Gastrocnemius medialis (tissue), 4 donors: ENCODE measurements at places on chromosomes 5 and 9.

GRCh38 chr5:139110526-139111168 is 87.5 kb downstream of the SIL1 start:
- peaks cover 12% of the 10 kb centered on the region for H3K4me1 ChIP-seq
- no peaks in the 10 kb centered on the region for H3K36me3 ChIP-seq
- H3K27me3 ChIP-seq, result no peaks in the 10 kb centered on the region
- DNase-seq, result no peak

GRCh38 chr9:135905380-135906258 is 1.7 kb downstream of the CAMSAP1 start:
- H3K27me3 ChIP-seq, result no peaks in the 10 kb centered on the region
- peaks cover 64% of the 10 kb centered on the region for H3K4me1 ChIP-seq
- no peak for DNase-seq
- no peaks in the 10 kb centered on the region for H3K36me3 ChIP-seq
- peak overlapping the region; percentile 90 for H3K27ac ChIP-seq

DNA sequence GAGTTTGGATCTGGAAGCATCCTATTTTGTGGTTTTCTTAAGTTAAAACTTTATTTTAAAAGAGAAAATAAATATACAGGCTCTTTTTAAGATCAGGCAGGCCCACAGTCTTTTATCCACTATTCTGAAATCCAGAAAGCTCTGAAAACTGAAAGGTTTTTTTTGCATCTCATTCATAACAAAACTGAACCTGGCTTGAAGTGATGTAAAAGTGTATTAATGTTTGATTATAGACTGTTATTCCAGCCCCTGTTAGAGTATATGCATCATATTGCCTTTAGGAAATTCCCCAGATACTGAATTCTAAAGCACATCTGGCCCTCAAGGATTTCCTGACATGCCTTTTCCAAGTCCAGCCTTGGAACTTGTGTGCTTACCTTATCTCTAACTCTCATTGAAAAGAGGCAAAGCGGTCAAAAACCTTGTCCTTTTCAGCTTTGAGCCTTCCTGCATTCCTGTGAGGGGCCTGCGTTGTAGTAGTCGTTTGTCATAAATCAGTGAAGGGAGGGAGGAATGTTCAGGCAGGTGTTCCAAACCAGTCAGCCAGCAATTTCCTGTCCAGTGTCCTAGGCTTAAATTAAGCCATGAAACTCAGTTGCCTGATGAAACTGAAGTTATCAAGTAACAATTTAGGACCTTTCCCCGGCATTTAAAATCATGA is 110.4 kb downstream of the TLE4 start:
- H3K36me3 ChIP-seq, result no peaks in the 10 kb centered on the region
- H3K4me1 ChIP-seq, result peaks cover 48% of the 10 kb centered on the region
- H3K27ac ChIP-seq, result peak overlapping the region; percentile 44
- no peak overlapping the region for H3K4me3 ChIP-seq

DNA sequence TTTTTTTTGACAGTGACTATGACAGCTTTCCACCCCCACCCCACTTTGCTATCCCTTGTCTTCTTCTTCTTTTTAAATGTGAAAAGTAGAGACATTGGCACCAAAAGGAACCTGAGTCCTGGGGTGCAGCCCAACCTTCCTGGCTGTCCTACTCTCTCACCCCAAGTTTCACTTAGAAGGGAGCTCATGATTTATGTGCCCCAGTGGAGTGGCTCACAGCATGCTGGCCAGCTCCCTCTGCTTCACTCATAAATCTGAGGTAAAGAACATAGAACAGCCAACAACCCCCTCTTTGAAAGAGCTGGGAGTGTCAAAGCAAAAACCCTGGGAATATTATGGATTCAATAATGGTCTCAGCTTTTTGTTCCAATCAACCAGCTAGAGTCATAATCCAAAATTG is 196.3 kb upstream of the DAPK1 start:
- no peaks in the 10 kb centered on the region for H3K27me3 ChIP-seq
- DNase-seq, result no peak
- no peaks in the 10 kb centered on the region for H3K36me3 ChIP-seq
- no peaks in the 10 kb centered on the region for H3K4me1 ChIP-seq
- no peak overlapping the region for H3K27ac ChIP-seq

GRCh38 chr9:105114318-105114717 is 130.1 kb upstream of the SLC44A1 start:
- H3K36me3 ChIP-seq, result no peaks in the 10 kb centered on the region
- H3K27me3 ChIP-seq, result no peaks in the 10 kb centered on the region
- peak overlapping the region; percentile 73 for H3K27ac ChIP-seq
- no peak for DNase-seq
- H3K4me1 ChIP-seq, result peaks cover 19% of the 10 kb centered on the region

GRCh38 chr9:114221706-114222465 is 66.5 kb downstream of the COL27A1 start:
- H3K4me1 ChIP-seq, result peaks cover 5% of the 10 kb centered on the region
- no peak for DNase-seq
- no peaks in the 10 kb centered on the region for H3K36me3 ChIP-seq
- H3K27me3 ChIP-seq, result no peaks in the 10 kb centered on the region

GRCh38 chr9:33471361-33471760 is 2.4 kb downstream of the NOL6 start:
- H3K27me3 ChIP-seq, result no peaks in the 10 kb centered on the region
- H3K4me1 ChIP-seq, result peaks cover 11% of the 10 kb centered on the region
- no peak overlapping the region for H3K4me3 ChIP-seq
- no peak for DNase-seq
- no peaks in the 10 kb centered on the region for H3K36me3 ChIP-seq

DNA sequence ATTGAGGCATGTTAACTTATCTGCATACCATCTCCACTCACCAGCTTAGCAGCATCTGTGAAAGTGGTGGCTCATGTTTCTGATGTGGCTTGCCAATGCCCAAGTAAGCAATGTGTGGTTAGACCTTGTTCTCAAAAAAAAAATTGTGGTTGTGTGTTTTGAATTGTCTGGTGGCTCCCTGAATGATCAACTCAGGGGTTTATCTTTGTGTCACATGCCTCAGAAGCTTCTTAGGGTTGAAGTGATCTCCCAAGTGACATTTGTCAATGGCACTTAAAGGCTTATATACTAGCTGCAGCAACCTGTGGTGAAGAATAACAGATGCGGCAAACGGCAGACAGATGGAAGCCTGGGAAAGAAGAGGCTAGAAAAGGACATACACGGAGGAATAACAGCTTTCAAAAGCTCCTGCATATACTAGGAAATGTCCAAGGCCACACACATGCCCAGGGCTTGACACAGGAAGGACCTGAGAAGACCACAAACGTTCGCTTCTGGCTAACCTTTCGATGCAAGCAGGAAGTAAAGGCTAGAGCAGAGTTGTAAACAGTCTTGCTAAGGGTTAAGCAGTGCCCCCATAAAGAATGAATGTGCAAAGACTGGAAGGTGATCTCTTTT is 42.2 kb upstream of the FSD1L start:
- no peak for DNase-seq
- no peaks in the 10 kb centered on the region for H3K27me3 ChIP-seq
- H3K4me3 ChIP-seq, result no peak overlapping the region
- H3K27ac ChIP-seq, result no peak overlapping the region
- H3K4me1 ChIP-seq, result no peaks in the 10 kb centered on the region
- no peaks in the 10 kb centered on the region for H3K36me3 ChIP-seq

- DNase-seq, result no peak
- H3K27me3 ChIP-seq, result no peaks in the 10 kb centered on the region
- no peaks in the 10 kb centered on the region for H3K36me3 ChIP-seq
- H3K4me1 ChIP-seq, result no peaks in the 10 kb centered on the region
Measured at GRCh38 chr5:144237851-144238250, 67.2 kb downstream of the KCTD16 start.

DNA sequence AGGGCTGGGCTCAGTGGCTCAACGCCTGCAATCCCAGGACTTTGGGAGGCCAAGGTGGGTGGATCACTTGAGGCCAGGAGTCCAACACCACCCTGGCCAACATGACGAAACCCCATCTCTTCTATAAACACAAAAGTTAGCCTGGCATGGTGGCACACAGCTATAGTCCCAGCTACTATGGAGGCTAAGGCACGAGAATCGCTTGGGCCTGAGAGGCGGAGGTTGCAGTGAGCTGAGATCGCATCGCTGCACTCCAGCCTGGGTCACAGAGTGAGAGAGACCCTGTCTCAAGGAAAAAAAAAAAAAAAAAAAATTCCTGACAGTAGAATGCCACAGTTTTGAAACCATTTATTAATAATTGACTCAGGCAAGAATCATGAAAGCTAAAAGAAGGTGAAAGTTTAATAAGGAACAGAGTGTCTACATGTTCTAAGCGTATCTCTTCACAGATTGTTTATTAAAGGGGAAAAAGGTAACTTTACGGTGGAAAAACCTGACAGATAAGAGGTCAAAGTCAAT is 5.7 kb upstream of the PTGR1 start:
- H3K27ac ChIP-seq, result no peak overlapping the region
- H3K36me3 ChIP-seq, result no peaks in the 10 kb centered on the region
- DNase-seq, result no peak
- no peaks in the 10 kb centered on the region for H3K4me1 ChIP-seq

- no peak for DNase-seq
- H3K4me1 ChIP-seq, result peaks cover 48% of the 10 kb centered on the region
- no peaks in the 10 kb centered on the region for H3K27me3 ChIP-seq
- H3K4me3 ChIP-seq, result peak within 1 kb of the TSS; percentile 68
Measured at GRCh38 chr9:35828716-35829083, at the start of gene FAM221B. Gene FAM221B, minus strand, starts transcription at chr9:35828732. Its CDS starts 2,571 bp downstream, at chr9:35826161.

- H3K4me1 ChIP-seq, result peaks cover 4% of the 10 kb centered on the region
- no peaks in the 10 kb centered on the region for H3K27me3 ChIP-seq
- no peak overlapping the region for H3K27ac ChIP-seq
- H3K4me3 ChIP-seq, result no peak overlapping the region
- no peak for DNase-seq
- H3K36me3 ChIP-seq, result no peaks in the 10 kb centered on the region
Measured at GRCh38 chr5:105392710-105393149, 1830.1 kb upstream of the NUDT12 start.

DNA sequence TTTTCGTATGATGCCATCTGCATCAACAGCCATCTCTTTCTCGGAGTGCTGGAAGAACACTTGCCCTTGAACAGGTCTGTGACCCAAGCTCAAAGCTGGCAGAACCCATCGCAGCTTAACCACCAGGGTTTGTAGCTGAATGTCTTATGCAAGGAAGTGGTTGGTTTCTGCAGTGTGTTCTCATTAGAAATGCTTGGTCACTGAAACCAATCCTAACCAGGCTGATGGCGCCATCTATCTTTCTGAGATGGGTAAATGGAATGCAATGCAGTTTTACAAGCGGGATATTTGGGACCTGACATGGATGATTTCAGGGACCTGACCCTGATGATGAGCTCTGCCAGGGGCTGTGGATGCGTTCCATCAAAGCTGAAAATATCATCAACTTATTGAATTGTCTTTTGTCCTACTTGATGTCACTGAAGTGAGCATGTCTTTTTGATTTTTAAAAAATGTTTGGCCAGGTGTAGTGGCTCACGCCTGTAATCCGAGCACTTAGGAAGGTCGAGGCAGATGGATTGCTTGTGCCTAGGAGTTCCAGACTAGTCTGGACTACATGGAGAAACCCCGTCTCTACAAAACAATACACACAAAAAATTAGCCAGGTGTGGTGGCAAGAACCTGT is 28.7 kb downstream of the DMRT3 start:
- no peak overlapping the region for H3K27ac ChIP-seq
- no peaks in the 10 kb centered on the region for H3K36me3 ChIP-seq
- no peak for DNase-seq
- no peaks in the 10 kb centered on the region for H3K27me3 ChIP-seq
- no peaks in the 10 kb centered on the region for H3K4me1 ChIP-seq
- H3K4me3 ChIP-seq, result no peak overlapping the region

- H3K27me3 ChIP-seq, result peaks cover 8% of the 10 kb centered on the region
- peaks cover 10% of the 10 kb centered on the region for H3K4me1 ChIP-seq
- DNase-seq, result peak; percentile 60
- H3K4me3 ChIP-seq, result no peak overlapping the region
- no peak overlapping the region for H3K27ac ChIP-seq
Measured at GRCh38 chr5:73274881-73275663, 102.1 kb downstream of the TMEM174 start.

GRCh38 chr5:177146891-177147638 is 13.5 kb downstream of the NSD1 start:
- H3K27me3 ChIP-seq, result no peaks in the 10 kb centered on the region
- no peak overlapping the region for H3K27ac ChIP-seq
- peaks cover 9% of the 10 kb centered on the region for H3K4me1 ChIP-seq

DNA sequence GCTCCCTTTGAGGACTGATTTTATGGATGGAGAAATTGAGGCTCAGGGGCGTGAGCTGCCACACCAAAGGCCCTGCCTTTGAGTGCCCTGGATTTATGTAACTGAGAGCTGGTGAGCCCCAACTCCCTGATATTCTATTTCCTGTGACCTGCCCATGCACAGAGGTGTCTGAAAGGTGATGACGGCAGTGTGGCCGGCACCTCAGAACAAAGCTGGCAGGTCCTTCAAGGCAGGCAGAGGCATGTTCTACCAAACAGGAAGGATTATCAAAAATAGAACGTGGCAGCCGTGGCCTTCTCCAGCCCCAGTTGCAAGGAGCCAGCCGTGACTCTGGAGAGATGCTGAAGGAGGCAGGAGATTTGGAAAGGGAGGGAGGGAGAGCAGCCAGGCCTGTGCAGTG is 36.2 kb downstream of the INSYN2B start:
- no peaks in the 10 kb centered on the region for H3K4me1 ChIP-seq
- no peak overlapping the region for H3K27ac ChIP-seq
- H3K4me3 ChIP-seq, result no peak overlapping the region
- H3K36me3 ChIP-seq, result no peaks in the 10 kb centered on the region
- no peaks in the 10 kb centered on the region for H3K27me3 ChIP-seq

DNA sequence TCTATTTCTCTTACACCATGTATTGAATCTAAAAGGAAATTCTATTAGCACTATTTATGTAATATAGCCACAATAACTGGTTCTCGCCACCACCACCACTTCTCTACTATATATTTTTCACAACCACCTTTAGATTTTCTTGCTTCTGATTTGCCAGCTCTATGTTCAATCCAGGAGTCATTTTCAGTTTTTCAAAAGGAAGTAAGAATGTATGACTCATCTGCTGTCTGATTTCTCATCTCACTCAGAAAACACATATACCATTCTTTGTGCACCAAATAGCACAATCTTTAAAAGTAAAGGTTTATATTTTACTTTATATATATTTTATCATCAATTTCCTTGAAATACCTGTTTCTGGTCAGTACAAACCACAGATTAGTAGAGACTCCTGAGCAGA is 1127.5 kb downstream of the TAF11L14 start:
- no peak for DNase-seq
- no peaks in the 10 kb centered on the region for H3K36me3 ChIP-seq
- H3K4me3 ChIP-seq, result no peak overlapping the region
- no peaks in the 10 kb centered on the region for H3K27me3 ChIP-seq

DNA sequence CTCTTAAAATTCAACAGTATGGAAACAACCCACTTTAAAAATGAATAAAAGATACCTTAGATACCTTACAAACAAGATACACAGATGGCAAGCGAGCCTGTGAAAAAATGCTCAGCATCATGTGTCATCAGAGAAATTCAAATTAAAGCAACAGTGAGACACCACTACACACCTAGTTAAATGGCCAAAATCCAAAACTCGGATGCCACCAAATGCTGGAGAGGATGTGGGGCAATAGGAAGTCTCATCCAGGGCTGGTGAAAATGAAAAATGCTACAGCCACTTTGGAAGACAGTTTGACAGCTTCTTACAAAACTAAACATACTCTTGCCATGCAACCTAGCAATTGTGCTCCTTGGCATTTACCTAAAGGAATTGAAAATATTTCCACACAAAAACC is 17.9 kb downstream of the DUSP1 start:
- no peak for DNase-seq
- no peak overlapping the region for H3K27ac ChIP-seq
- H3K4me1 ChIP-seq, result peaks cover 23% of the 10 kb centered on the region
- H3K4me3 ChIP-seq, result no peak overlapping the region
- no peaks in the 10 kb centered on the region for H3K27me3 ChIP-seq
